Endothelial cell of umbilical vein (primary cell): ENCODE measurements at places on chromosomes 4 and X. TPM values are rescaled to one million over a fixed set of nuclear protein-coding genes. Genes with fewer than 3 reads are reported as not detected.

The FMR1NB gene
- not detected in 2 replicates for total RNA-seq

The MAGEA2B gene
- total RNA-seq: not detected in 2 replicates

DNA sequence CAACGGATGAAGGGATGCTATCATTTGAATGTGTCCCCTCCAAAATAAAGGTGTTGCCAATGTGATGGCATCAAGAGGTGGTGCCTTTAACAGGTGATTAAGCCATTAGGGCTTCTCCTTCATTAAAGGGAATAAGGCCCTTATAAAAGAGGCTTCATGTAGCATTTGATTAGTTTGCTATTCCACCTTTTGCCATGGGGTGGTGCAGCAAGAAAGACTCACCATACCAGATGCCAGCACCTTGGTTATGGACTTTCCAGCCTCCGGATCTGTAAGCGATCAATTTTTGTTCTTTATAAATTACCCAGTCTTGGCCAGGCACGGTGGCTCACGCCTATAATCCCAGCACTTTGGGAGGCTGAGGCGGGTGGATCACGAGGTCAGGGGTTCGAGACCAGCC lies 7.9 kb upstream of the SLC25A43 start:
- H3K4me3 ChIP-seq: no peak overlapping the region
- no peaks in the 10 kb centered on the region for H3K36me3 ChIP-seq
- H3K27me3 ChIP-seq: no peaks in the 10 kb centered on the region
- peak; percentile 34 for DNase-seq
- H3K27ac ChIP-seq: no peak overlapping the region

DNA sequence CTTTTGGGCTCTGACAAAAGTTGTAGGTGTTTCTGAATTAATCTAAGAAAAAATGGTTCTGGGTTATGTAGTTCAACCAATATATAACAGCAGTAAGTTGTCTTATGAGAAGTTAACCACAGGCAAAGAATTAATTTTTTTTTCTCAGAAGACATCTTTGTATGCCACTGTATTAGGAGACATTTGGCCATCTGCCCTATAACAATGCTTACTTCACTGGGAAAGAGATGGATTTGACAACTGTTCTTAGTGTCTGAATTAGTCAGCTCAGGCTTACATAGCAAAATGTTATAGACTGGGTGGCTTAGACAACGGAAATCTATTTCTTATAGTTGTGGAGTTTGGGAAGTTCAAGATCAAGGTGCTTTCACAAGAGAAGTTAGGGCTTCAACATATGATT lies 508.1 kb downstream of the STIM2 start:
- H3K4me1 ChIP-seq: no peaks in the 10 kb centered on the region
- H3K27ac ChIP-seq: no peak overlapping the region
- H3K27me3 ChIP-seq: no peaks in the 10 kb centered on the region
- no peak for DNase-seq
- no peaks in the 10 kb centered on the region for H3K36me3 ChIP-seq
- no peak overlapping the region for H3K4me3 ChIP-seq

DNA sequence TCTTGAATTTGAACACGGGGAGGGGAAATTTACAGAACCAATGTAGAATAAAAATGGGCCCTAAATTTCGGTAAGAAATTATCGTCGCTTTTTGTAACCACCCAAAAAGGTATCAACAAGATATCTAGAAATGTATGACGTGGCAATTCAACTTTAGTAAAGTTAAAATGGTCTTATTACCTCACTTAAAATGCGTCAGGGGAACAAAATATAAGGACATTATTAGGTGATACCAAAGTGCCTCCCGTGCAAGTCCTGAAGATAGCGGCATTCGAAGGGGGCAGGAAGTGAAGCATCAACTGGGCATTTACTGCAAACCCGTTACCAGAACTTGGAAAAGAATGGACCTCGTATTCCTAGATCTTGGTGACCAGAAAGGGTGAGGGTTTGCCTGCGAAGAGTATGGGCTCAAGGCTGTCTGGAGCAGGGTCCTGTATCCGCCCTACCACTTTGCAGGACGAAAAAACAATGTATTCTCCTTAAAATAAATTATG lies 980 bp downstream of the AP1S2 start:
- peak overlapping the region; percentile 79 for H3K4me3 ChIP-seq
- no peaks in the 10 kb centered on the region for H3K27me3 ChIP-seq
- H3K36me3 ChIP-seq: no peaks in the 10 kb centered on the region
- DNase-seq: peak; percentile 25
